ENCODE measurements at places on chromosomes 2 and 18.

DNA sequence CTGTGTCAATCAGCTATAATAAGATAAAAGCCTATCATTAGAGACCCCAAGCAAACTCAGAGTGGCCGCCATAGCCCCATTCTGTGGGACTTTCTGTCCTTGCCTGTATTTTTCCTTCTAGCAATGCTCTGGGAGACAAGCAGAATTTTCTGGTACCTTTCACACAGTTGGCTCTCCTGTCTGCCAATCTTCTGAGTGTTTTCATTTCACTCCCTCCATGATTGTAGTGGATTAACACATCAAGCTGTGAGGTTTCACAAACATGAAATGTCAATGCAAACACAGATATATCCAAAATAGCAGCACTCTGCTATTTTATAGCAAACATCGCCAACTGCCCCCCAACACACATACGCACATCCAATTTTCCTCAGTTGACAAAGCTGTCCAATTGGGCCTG, 64.9 kb downstream of the C1D start:
- no peak for DNase-seq

DNA sequence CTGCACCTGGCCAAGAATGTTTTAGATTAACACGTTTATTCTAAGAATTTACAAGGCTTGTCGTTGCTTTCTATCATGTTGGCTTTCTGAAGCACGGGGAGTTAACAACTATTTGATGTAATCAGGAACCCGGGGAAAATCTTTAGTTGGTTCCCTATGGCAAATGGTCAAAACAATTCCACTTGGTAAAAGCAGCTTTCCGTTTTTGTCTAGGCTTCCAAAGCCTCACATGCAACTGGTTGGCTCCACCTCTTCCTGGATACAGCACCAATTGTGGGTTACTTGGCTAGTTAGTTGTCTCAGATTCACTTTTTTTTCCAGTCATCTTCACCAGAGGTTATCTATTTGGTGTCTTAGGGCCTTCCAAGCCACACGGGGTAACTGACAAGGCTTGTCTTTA, 2.8 kb downstream of the COLEC12 start:
- DNase-seq: no peak

DNA sequence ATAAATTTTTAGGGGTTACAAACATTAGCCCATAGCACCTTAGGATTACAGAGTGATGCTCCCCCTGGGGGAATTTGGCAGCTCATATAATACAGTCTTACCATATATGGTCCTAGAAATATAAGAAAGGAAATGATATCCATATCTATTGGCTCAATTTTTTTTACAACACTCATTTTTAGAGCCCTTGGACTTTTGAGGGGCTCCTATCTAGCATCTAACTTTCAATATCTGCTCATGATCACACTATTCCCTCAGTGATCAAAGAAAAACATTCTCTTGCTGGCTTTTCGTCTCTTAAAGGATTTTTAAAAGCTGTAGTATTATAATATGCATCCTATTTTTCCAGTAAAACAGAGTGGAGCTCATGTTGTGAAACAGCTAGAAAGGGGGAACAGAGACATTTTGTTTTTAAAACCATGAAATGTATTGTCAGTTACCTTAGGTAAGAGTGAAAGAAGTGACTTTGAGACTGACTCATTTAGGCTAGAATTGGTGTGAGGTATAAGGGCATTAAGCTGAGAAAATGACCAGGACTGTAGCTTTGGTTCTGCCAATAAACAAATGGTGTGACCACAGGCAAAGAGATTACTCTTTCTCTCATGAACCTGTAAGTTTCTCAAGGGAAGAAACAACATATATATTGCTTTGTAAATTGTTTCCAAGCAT, 65.8 kb downstream of the ALPK2 start:
- no peak for DNase-seq

DNA sequence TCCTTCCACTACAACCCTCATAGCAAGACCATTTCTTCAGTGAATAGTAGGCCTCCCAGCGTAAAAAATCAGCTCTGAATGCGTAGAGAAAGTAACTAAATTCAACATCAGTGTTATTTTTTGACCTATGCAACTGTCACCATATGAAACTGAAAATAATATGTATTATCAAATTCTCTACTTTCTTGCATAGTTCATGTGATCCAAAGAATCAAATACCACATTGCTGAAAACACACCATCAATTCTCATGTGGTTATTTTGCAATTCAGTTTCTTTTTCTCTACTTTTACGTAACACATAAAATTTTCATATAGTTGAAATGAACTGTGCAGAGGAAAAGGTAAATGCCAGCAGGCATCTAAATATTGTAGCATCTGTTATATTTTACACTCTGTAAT, 208.5 kb upstream of the SPOPL start:
- no peak for DNase-seq

- DNase-seq: no peak
These were observed 10.2 kb upstream of the GKN1 start for GRCh38 chr2:68964282-68964681.

DNA sequence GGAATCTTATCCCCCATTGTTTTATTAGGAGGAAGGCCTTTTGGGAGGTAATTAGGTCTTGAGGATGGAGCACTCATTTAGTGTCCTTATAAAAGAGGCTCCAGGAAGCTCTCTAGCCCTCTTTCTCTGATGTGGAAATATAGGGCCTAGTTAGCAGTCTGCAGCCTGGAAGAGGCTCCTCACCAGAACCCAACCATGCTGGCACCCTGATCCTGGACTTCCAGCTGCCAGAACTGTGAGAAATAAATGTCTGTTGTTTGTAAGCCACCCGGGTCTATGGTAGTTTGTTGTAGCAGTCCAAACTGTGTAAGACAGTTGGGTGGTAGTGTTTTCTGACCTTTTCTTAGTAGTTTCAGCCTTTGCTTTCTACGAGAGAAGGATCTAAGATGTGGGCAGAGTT, 100.7 kb downstream of the KIAA1328 start:
- no peak for DNase-seq

DNA sequence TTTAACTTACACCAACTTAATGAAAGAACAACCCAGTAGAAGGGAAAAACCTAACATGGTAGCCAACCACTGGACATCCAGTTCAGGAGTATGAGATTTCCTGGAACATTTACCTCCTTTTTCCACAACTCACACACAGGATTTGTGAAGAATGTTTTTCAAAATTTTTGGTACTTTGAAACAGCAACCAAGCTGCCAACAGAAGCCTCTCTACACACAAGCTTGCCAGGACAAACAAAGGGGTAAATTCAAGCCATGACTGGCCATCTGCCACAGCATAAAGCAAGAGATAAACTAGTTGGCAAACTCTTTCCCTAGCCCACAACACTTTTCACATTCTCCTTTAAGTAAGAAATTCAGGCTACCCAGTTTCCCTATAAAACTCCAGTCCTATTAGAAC, 21.4 kb downstream of the MGAT4A start:
- no peak for DNase-seq

GRCh38 chr2:191296083-191297006, 51.1 kb downstream of the MYO1B start:
- DNase-seq: no peak

DNA sequence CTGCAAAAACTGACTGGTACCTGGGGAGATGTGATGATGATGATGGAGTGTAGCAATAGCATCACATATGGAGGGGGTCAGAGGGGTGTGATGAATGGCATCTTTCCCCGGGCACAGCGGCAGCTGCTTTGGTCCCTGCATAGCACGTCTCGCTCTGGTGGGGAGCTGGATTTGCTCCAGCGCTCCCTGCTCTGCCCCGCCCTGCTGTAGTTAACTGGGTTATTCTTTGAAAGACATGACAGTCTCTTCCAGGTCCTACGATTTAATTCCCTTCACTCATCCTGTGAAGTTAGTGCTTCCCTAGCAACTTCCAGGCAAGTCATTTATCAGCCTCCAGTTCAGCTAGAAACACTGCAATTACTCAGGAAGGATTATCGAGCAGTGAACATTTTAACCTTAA, 463.1 kb downstream of the TSN start:
- DNase-seq: no peak

Data from suppressor macrophage treated with lipopolysaccharide for 1 hour (primary cell).